ENCODE measurements at places on chromosomes 3 and 15.

DNA sequence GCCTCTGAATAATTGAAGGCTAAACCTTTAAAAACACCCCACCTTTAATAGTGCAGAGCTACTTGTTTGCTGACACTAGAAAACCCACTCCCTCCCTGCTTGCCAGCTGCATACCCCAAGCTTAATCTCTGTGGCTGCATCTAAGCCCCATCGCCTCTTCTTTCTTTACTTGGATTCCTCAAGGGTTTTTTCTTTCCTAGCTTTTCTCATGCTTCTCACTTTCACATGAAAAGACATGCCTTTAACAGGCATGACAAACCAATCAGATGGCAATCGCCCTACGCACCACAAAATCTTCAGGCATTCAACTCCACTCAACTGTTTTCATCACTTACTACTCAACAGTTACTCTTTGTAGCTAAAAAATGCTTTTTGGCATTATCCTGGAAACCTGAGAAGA, 77.5 kb downstream of the PLD1 start:
- DNase-seq: no peak

DNA sequence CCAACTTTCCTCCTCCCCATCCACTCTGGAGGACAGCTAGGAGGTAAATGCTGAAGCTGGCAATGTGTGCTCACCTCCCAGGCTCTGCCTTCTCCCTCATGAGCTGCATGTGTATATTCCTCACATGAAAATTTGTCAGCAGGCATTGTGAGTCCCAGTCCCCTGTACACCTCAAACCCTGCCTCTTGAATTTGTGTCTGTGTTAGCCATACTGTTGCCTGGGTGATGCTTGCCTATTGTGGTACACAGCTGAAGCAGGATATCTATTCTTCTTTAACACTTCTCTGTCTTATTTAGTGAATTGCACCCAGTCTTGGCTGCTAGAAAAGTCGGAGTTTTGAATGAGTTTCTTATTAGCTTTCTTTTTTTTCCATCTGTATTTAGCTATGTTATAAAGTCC, 586.0 kb upstream of the TGFBR2 start:
- no peak for DNase-seq

DNA sequence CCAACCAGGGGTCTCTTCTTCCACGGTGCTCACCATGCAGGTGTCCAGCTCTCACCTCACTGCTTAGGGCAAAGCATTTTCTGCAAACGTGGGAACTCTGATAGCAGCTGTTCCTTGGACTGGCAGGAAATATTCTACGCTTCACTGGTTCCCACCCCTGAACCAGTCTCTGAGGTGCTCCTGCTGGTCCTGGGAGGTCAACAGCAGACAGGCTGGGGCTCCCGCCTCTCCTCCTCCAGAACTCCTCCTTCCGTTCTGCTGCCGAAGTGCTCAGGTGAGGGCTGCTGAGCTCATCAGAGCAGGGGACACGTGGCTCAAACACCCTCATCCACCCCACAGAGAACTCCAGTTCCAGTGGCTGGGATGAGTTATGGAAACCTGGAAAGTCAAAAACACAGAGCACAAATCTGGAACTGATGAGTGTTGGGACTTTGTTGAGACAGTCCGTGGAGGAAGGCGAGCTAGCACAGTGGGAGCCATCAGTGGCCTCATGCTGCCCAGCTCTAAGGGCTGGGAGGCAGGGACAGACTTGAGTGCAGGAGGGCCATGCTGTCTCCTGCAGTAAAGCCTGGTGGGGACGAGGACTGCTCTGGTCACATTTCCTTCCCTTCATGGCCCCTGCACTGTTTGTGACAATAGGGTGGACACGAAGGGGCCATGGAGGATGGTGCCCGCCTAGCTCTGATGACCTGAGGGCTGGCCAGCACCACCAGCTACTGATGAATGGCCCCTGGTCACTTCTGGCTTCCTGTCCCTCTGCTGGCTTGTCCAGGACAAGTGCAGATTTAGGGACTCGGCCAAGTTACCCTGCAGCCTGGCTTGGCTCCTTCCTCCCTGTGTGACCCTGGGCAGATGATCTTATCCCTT, 137.8 kb downstream of the KLF13 start:
- no peak for DNase-seq

DNA sequence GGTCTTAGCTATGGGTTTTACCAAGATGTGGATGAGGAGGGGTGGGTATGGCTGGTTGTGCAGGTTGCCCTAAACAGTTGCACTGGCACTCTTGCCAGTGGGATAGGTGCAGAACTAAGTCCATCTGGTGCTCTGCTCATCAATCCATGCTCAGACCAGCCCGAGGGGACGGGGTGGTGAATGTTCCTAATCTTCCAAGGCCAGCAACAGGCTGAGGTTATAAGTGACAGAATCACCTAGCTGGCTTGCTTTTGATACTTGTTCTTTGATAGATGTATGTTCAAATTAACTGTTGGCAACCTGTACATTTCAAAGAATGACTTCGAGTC, 53.5 kb upstream of the CCR2 start:
- DNase-seq: no peak

- no peak for DNase-seq
These were observed 586 bp downstream of the TM4SF1 start for GRCh38 chr3:149376718-149377407.

DNA sequence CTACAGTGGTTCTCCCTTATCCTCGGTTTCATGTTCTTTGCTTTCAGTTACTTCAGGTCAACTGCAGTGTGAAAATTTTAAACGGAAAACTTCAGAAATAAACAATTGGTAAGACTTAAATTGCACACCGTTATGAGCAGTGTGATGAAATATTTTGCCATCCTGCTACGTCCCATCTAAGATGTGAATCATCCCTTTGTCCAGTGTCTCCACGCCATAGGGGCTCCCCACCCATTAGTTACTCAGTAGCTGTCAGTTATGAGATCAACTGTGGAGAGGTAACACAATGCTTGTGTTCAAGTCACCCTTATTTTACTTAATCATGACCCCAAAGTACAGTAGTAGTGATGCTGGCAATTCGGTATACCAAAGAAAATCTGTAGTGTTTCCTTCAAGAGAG, 47.4 kb downstream of the TJP1 start:
- DNase-seq: no peak

DNA sequence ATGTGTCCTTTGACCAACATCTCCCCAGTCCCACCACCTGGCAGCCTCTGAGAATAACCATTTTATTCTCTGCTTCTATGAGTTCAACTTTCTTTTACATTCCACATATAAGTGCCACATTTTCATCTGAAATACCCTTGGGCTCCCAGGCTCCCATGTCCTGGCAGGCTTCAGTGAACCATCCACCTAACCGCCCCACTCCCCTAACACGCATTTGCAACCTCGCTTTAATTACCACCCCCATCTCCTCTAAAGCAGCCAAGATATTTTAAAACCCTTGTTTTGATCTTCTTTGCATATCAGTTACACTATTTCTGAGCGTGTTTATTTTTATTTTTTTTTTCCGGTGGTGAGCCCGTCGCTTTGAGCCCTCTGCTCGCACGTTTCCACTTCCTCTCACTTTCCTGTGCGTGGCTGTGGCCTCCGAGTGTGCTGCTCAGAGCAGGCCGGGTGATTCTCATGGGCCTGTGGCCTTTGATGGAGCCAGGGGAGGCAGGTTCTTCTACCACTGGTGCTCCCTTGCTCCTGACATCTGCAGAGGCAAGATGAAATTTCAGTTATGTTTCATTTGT, 195.4 kb upstream of the LPP start:
- DNase-seq: no peak

- no peak for DNase-seq
These were observed 178.4 kb downstream of the TP63 start for GRCh38 chr3:189809583-189809982.

Data from putamen (tissue), 1 donor.